ENCODE measurements at places on chromosomes 11 and 22.

GRCh38 chr22:45997077-45997776 lies 20.3 kb upstream of the WNT7B start:
- no peak for DNase-seq

DNA sequence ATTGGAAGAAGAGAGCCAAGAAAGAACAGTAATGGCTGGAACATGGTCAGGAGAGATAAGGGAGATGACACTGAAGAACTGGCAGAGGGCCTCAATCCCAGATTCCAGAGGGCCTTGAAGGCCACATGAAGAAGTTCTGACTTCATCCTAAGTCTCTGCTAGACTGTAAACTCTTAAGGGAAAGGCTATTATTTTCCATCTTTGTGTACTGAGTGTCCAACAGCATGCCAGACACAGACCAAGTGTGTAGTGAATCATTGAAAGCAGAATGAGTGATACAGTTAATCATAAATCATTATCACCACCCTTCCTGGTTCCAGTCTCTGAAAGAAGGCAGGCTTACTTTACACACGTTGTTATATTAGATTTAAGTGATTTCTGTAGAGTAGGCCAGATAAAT lies 185.3 kb upstream of the C11orf87 start:
- DNase-seq = no peak

GRCh38 chr11:122242731-122243130 lies 126.7 kb upstream of the BLID start:
- DNase-seq = no peak

DNA sequence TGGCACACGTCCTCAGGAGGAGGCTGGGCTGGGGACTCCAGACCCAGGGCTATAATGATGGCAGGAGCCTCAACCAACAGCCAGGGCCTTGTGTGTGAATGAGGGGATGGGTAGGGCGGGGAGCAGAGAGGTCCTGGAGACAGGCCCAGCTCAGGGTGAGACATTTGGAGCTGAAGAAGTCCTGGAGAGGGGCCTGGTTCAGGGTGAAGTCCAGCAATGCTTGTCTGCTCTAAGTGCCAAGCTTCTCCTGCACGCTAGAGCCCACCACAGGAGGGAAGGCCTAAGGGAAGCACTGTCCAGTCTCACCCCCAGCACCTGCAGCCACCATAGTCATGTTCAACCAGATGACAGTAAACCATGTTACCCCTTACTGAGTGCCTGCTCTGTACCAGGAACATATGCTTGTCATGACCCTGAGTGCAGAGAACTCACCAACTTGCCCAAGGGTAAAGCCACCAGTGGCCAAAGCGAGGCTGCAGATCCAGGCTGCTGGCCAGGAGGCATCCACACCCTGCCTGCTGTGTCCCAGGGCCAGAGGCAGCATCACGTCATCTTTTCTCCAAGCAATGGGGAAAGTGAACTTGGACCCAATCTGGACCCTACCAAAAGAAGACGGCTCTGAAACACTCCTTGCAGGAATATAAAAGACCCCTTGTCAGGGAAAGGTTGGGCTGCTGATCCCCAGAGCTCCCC lies 24.0 kb downstream of the LMO1 start:
- DNase-seq = no peak

DNA sequence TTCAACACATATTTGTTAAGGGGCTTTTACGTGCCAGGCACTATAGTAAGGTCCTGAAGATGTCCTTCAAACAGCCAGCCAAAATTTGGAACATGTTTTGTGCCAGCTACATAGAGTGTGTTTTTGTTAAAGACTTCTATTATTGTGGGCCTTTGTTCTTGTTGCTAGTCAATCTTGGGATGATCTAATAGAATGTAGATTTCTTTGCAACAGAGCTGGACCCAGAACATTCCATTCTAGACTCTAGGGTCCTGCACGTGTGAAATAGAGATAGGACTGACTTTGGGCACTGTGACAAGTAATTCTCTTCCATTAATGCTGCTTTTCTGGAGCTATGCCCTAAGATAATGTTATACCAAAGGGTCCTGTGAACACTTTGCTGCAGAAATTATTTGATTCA lies 16.9 kb upstream of the IPO7 start:
- DNase-seq = no peak

- no peak for DNase-seq
Observed at GRCh38 chr22:27934069-27934468, 15.0 kb upstream of the PITPNB start.

DNA sequence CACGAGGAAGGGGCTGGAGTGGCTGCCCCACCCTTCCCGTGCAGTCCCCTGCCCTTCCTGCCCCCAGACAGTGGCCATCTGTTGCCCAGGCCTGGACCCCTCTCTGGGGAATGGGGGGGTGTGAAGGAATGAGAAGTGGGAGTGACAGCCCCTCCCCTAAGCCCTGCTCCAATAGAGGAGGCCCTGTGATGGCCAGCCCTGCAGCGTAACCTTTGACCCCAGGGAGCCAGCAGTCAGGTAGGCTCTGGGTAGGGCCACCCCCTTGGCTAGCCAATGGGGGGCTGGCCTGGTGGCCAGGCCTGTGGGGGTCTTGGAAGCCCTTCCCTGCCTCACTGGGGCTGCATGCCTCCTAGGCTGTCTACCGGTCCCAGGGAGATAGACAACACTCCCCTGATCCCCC lies 6.6 kb downstream of the FLRT1 start:
- no peak for DNase-seq

GRCh38 chr11:45300715-45301114 lies 14.6 kb upstream of the SYT13 start:
- DNase-seq = no peak

DNA sequence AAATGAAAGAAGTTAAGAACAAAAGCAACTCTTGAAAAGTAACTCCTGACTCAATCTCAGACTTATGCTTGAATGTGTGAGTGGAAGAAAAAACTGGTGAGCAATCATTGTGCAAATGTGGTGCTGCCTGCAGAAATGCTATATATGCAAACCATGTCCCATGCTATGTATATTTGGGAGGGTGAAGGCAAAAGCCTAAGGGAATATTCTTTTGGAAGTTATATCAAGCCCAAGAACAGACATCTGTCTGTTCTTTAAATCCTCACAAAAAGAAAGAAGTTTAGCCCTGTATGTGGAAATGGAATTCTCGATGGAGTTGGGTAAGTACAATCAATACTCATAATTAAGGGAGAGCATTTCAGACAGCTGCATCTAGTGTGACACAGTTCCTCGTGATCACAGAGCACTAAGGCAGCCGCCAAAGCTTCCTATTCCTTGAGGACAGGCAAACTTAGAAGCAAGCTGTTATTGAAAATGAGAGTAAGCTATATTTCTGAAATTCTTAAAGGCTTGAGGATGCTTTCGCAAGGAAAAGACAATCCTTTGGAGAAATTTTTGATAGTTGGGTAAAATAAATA lies 406.5 kb upstream of the CHORDC1 start:
- no peak for DNase-seq

DNA sequence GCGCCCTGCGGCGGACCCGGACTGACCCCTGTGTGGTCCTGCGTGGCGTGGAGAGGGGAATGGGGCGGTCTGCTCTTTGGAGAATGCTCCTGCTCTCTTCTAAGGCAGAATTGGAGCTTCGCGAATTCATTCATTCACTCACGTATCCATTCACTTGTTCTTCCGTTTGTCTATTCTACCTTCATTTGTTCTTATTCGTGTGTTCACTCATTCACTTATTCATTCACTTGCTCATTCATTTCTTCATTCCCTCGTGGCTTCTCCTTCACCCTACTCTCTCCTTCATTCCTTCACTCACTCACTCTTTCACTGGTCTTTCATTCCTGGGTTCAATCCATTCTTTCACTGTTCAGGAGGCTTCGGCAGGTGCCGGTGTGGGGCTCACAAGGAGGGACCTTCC lies 69.6 kb downstream of the WNT7B start:
- DNase-seq = no peak

All from T47D (cell line).